SHP77 treated with DMSO at 0.1 percent for 48 hours (cell line): ENCODE measurements at places on chromosomes 2 and 18.

GRCh38 chr18:44135741-44136140 lies 544.9 kb upstream of the SETBP1 start:
- no peak for DNase-seq

DNA sequence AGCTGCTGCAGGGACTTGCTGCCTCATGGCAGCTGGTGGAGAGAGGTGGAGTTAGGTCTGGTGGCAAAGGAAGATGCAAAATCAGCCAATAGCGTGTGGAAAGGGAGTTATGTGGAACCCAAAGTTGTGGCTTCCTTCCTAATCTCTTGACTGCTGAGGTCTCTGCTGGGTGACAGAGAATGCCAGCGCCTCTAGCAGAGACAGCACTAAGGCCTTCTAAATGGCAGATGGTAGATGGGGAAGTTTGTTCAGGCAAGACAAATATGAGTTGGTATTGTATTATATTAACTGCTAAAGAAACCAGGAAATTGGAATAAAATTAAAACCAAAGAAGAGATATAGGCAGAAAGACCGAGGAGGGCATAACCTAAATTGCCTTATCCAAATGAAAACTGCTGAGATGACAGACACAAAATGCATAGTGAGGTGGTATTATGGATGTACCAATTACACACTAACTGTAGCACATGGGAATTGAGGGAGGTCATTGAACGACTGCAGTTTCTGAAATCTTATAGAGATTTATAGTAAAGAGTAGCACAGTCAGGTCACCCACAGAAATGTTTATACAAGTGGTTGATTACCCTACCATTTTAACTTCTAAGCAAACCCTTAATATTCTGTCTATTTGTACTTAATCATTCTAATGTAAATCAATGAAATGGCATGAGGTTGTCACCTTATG lies 246.6 kb upstream of the SESTD1 start:
- DNase-seq: no peak

DNA sequence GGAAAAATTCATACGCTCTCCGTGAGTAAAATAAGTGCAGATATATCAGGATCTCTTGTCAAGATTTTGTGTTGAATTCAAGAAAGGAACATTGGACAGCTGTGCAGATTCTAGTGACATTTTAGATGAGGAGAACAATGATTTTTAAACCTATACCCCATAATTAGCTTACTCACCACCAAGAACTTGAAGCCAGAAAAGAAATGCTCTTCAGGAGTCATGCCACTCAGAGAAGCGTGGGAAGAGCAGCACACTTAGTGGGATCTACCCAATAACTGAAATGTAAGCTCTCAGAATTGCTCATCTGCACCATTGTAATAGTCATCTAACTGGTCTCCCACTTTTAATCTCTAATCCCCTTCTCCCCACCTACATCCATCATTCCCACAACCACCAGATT lies 9.2 kb upstream of the ERMN start:
- DNase-seq: no peak

DNA sequence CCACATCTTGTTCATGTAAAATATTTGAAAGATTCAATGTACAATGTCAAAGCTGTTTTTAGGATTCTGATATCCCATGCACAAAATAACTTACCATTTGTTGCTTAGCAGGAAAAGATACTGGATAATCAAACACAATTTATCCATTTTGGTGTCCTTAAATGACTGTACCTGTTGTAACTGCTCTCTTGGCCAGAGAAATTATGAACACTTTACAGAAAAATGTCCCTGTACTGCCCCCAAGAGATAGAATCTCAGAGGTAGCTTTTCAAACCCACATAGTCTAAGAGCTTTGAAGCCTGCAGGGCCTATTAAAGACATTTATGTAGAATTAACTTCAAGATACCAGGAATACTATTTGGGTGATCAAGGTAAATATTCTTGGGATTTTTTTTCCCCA lies 12.2 kb upstream of the ME2 start:
- no peak for DNase-seq

- no peak for DNase-seq
Observed at GRCh38 chr2:147456779-147457178, 388.1 kb upstream of the ACVR2A start.

- no peak for DNase-seq
Observed at GRCh38 chr2:136389809-136390208, 271.9 kb upstream of the CXCR4 start.

DNA sequence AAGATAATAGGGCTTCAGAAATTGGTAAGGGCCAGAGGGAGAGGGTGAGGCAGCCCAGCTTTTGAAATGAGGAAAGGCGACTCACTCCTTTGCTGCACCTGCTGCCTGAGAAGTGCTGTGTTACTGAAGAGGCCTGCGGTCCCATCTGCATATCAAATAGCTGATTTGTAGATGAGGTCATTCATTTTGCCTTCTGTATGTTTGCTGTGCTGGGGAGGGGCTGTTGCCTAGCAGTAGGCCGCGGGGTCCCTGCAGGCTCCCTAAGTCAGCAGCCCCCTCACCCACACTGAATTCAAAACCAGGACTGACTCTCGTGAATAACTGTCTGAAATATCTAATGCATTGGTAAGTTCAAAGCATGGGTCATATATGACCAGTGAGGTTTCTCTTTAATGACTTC lies 377.2 kb downstream of the SOX11 start:
- DNase-seq: peak; percentile 98

DNA sequence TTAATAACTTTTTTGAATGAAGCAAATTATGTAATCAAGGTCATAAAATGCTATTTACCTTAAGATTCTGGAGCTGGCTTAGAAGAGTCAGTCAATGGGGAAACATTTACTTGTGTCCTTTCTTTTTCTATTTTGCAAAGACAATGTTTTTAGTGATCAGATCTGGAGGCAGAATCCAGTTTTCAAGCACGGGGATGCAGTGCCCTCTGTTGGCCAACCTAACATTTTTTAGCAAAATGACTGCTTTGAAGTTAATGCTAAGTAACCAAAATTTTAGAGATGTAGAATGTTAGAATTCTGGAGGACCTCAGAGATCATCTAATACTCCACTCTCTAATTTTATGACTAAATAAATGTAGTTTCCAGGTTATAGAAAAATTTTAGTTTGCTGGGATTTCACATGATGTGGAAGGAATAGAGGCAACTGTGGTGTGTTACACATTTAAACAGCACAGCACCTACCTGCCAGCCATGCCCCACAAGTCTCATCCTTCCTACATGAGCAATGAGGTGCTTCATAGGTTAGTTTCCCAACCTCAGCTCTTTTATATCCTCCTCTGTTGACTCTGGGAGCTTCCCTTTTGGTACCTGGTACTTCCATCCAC lies 23.6 kb upstream of the SLC9A4 start:
- no peak for DNase-seq

GRCh38 chr2:220143336-220143735 lies 515.9 kb downstream of the SLC4A3 start:
- DNase-seq: no peak

GRCh38 chr18:47175283-47175897 lies 774 bp downstream of the IER3IP1 start:
- no peak for DNase-seq

DNA sequence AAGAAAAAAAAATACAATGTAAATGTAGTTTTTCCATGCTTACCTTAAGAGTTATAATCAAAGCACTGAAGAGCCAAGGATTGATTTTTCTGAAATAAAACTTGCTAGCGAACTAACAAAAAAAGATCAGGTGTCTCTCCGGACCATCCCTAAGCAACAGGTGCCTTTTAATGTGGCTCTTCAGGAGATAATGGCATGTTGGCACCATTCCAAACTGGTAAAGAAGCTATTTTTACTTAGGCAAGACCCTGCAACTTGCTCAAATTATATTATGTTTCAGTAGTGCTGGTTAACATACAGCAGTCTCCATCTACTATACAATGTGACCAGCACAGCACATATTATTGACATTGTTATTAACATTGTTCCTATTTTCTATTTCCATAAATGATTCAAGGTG lies 2.3 kb upstream of the GCC2 start:
- no peak for DNase-seq

DNA sequence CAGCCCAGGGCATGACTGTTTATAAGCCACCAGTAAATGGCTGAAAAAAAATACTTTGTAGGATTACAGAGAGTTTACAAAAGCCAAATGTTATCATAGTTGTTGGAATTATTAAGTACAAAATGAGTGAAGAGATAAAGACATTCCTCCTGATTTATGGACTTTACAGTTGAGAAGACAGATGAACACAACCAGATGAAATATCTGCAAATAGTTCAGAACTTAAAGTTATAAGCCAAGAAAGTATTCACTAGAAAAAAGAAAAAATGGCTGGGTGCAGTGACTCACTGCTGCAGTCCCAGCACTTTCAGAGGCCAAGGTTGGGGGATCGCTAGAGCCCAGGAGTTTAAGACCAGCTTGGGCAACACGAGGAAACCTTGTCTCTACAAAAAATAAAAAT lies 11.2 kb downstream of the PMAIP1 start:
- no peak for DNase-seq

- no peak for DNase-seq
Observed at GRCh38 chr2:210873631-210874030, 317.2 kb downstream of the CPS1 start.

DNA sequence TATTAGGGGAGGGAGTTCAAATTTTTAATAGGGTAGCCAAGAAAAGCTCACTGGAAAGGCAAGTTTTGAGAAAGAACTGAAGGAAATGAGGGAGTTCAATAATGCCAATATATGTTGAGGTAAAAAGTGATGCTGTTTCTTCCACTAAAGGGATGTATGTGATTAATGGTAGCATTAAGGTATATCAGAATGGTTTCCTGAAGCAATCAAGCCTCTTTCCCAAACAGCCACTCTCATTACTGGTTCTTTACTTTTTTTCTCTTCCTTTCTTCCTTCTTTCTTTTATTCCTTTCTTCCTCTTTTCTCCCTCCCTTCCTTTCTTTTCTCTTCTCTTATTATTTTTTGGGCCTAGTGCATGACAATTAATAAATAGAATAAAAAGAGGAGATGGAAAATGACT lies 433.5 kb downstream of the SATB2 start:
- no peak for DNase-seq
